Stimulated activated CD4-positive, alpha-beta T cell treated with anti-CD3 and anti-CD28 coated beads, TNF-alpha, amount 100 ng/mL, for 24 hours (primary cell): ENCODE measurements at places on chromosomes 2 and 18.
A peak's percentile ranks its signal among the peaks of the same experiment; 100 is the strongest.

DNA sequence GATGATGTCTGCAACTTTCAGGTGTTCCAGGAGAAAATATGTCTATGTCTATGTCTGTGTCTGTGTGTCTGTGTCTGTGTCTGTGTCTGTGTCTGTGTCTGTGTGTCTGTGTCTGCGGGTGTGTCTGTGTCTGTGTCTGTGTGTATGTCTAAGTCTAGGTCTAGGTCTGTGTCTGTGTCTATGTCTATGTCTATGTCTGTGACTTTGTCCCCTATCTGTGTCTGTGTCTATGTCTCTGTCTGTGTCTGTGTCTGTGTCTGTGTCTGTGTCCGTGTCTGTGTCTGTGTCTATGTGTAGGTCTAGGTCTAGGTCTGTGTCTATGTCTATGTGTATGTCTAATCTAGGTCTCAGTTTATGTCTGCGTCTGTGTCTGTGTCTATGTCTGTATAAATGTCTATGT, 10.5 kb downstream of the IL1R2 start:
- no peak for DNase-seq

DNA sequence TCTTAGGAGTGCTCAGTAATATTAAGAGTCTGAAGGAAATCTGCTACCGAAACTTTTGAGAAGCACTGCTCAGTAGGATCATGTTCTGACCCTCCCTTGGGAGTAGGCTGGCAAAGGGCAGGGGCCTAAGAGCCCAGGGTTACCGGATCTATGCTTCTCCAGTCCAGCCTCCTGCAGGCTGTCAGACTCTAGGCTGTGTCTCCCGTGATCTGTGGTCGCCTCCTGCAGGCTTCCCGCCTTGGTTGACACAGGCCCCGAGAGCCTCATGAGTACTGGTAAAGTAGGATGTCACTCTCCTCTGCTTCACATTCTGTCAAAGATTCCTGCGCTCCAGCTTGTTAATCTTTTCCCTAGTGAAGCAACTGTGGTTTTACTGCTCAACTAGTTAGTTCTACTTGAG, 647.8 kb upstream of the RAB6C start:
- DNase-seq: no peak

DNA sequence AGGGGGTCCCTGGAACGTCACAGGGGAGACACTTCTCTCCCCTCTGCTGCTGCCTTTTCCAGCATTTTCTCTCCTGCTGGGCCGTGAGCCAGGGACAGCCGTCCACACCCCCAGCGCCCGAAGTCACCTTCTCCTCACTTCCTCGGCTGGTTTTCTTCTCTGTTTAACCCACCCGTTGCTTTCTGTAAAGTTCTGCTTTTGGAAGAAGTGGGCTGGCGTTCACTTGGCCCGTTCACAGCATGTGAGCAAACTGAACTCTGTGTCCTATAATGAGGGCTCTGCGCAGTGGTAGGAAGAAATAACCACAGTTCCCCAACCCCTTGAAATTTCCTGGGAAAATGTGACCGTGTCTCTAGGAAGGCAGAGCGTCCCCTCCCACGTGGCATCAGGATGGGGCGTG, 187.0 kb upstream of the HDAC4 start:
- DNase-seq: no peak

DNA sequence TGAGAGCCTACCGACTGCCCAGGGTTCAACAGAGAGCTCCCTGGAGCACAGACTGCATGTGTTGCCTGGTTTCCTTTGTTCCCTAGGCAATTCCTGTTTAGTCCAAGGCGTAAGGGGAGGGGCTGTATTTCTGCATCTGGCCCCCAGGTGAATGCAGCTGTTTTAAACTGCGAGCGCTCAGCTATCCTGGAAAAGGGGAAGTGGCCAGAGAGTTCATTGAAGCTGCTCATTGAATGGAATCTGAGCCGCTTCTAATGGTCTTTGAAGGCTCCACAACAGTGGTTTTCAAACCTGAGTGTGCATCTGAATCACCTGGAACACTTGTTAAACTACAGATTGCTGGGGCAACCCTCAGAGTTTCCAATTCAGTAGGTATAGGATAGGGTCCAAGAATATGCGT, 18.1 kb downstream of the MAPK4 start:
- no peak for DNase-seq

DNA sequence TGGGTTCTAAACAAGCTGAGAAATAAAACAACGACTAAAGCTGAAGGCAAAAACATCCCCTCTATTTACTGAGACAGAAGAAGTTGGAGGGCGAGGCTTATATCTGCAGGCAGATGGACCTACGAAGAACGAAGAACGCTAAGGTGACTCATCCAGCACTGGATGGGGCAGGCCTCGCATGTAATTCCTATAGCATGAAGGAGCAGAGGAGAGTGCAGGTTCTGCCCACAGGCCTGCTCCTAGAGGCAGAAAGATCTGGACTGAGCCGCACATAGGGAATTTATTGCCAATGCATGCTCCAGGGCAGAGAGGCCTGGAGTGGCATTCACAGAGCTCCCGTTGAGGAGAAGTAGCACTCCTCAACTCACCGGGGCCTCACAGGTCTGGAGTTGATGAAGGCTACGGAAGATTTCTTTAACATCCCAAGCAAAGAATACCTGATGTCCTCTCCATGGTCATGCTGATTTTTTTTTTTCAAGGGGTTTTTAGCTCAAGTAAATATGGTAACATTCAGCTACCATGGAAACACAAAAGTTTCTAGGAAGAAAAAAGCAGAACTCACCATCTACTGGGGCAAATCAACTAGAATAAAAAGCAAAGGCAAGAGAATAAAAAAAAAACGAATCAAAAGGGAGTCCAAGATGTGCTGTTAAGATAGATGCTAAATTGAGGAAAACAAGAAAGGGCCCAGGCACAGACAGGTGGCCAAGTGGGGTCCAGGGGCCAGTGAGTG, 10.4 kb upstream of the METTL21A start:
- no peak for DNase-seq

DNA sequence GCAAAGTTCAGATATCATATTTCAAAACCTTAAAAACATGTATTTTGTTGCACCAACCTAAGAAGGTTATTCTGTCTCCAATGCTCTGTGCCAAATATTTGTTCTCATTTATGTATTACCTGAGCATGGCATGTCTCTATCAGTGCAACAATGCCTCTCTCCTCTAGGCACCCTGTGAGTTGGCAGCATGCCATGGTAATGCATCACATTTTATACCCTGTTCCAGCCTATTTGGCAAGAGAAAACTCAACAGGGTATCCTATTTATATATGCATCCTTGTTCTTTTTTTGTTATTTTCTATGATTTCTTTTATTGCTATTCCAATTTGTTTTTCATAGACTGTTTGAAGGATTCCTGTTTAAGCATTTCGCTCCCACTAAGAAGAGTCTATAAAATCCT, 126.3 kb upstream of the NRXN1 start:
- DNase-seq: no peak

DNA sequence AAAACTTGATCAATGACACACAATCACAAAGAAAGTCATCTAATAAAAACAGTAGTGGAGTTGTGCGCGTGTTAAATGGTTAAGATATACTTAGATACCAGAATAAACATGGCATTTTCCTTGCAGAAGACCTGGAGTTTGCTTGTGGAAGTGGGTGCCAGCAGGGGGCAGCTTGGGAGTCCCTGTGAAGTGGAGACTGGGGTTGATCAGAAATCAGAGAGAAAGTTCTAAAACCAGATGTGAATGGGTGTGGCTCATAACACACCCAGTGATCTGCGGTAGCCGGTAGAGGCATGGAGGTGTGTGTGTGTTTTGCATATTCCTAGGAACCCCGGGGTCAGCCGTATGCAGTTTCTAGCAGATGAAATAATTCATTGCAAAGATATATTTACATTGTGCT, 300.1 kb upstream of the TRIB2 start:
- DNase-seq: peak; percentile 50

- DNase-seq: no peak
These were observed 103.1 kb upstream of the THOC1 start for GRCh38 chr18:370751-371608.
